ENCODE measurements at places on chromosomes 3 and 15.

DNA sequence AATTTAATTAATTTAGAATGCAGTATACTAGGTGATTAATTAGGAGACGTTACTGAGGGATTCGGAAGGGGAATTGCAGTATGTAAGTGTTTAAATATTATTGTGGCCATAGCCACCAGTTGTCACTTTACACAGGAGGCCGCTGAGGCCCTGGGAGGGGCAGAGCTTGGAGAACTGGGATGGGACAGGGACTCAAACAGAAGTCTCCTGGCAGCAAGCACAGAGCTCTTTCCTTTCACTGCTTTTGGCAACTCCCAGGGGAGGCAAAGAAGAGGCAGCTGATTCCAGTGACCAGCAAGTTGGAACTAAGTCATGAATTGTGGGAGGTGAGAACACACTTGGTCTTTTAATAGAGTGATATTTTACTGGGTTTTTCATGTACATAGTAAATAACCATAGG, 248.6 kb downstream of the RPLP1 start:
- DNase-seq: no peak

DNA sequence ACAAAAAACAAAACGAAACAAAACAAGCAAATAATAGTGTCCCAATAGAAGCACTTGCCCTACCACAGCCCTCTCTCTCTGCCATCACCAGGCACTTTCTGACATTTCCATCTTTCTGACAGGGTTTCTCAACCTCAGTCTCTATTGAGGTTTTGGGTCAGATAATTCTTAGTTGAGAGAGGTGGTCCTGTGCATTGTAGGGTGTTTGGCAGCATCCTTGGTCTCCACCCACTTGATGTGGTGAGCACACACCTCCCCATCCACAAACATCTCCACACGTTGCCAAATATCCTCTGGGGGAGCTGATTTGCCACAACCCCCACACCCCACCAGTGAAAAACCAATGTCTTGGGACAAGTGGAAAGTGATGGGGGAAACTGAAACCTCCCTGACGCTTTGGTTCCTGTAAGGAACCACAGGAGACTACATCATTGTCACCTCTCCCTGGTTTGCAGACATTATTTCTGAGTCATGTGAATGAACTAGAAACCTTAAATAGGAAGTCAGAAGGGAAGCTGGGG, 733.7 kb upstream of the CFAP20DC start:
- no peak for DNase-seq

- peak; percentile 5 for DNase-seq
These were observed 79.6 kb downstream of the MLH1 start for GRCh38 chr3:37072892-37073291.

DNA sequence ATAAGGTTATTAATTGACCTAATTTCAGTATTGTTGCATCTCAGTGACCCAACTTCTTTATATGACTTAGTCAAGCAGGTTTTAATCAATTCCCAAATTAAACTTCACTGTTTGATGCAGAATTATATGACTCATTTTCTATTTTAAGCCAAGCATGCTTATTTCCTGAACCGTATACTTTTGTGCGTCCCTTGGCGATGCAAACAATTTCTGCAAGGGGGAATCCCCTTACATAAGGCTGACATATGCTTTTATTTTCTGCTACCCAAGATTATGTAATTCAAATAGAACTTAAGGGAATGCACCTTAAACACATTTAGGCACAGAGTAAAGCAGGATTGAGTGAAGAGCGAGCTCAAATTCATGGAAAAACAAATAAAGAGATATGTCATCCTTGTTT, 303.9 kb downstream of the PDCD6IP start:
- no peak for DNase-seq

GRCh38 chr15:53837263-53837662, 77.8 kb upstream of the WDR72 start:
- DNase-seq: no peak
